ENCODE measurements at places on chromosomes 4 and X.
A peak's percentile ranks its signal among the peaks of the same experiment; 100 is the strongest.

DNA sequence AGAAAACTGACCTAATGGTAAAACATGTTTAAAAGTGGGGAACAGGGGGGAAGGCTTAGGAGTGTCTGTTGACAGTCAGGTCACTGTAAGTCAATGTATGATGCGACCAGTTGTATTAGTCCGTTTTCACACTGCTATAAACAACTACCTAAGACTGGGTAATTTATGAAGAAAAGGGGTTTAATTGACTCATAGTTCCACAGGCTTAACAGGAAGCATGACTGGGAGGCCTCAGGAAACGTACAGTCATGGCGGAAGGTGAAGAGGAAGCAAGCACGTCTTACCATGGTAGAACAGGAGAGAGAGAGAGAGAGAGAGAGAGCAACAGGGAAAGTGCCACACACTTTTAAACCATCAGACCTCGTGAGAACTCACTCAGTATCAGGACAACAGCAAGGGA is 13.0 kb upstream of the PLAC1 start:
- DNase-seq, result no peak

GRCh38 chr4:144179152-144179739 is 38.7 kb upstream of the GYPA start:
- DNase-seq, result no peak

DNA sequence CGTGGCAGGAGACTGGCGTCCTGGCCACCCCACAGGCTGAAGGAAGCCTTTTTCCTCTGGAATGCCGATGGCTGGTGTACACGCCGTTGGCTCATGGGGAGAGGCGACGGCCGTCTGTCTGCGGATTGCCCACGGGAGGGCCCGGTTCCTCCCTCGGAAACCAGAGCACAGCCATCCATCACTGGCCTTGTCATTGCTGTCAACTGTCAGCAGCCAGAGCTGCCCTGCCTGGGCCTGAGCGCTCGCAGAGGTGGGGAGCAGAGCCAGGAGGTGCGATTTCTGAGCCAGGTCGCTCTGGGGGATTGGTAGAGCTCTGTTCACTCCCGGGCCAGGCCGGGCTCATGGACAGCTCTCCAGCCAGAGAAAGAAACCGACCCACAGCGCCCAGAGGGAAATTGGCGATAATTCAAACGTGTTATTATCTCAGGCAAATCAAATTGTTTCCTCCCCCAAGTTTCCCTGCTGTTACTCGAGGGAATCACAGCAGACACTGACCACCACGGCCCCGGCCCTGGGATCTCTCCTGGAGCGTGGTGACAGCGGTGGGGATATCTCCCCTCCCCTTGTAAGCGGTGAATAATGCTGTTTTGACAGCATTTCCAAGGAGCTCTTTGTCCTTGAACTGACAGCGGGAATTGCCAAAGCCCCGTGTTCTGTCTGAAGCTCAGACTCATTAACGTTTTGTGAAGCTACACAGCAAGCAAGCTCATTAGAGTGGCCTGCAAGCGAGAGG is 220.9 kb upstream of the PSAPL1 start:
- DNase-seq, result no peak

- no peak for DNase-seq
Observed at GRCh38 chr4:77922158-77923094, 59.8 kb downstream of the MRPL1 start.

DNA sequence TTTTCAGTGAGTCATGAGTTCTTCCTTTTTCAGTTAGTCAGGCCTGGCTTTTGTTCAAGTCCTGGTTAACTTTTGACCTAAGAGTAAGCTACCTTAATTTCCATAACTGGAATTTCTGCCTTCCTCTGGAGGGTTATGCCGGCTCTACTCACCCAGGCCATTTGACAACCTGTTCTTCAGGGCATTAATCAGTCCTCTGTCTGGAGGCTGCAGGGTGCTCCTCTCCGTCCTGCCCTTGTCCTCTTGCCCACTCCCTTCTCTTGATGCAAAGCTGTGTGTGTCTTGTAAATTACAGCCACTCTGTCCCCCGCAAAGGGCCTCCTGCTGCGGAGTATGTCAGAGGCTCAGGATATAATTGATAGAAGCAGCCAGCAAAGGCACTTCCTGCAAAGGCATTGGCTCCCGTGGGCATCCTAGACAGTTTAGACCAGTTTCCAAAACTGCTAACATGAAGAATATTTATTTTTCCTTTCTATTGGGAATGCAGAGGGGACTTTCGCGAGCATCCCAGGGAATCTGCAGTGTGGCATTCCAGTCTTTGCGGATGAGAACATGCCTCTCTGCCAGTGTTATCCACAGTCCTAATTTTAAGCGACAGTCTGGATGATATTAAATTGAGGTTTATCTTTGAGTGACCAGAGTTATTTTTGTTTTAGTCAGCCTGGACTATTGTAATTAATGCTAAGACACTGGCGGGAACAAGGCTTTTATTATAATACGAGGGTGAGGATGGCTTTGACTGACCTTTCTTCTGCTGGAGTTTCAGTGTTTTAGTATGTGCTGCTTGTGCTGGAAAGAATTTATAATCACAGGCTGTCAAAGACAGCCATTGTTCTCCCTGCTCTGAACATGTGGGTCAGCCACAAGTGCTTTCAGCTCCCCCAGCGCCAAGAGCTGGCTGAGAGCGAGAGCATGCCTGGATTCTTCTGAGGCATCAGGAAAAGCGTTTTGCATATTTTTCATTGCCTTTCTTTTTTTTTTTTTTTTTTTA is 74.2 kb downstream of the LIMCH1 start:
- DNase-seq, result no peak

DNA sequence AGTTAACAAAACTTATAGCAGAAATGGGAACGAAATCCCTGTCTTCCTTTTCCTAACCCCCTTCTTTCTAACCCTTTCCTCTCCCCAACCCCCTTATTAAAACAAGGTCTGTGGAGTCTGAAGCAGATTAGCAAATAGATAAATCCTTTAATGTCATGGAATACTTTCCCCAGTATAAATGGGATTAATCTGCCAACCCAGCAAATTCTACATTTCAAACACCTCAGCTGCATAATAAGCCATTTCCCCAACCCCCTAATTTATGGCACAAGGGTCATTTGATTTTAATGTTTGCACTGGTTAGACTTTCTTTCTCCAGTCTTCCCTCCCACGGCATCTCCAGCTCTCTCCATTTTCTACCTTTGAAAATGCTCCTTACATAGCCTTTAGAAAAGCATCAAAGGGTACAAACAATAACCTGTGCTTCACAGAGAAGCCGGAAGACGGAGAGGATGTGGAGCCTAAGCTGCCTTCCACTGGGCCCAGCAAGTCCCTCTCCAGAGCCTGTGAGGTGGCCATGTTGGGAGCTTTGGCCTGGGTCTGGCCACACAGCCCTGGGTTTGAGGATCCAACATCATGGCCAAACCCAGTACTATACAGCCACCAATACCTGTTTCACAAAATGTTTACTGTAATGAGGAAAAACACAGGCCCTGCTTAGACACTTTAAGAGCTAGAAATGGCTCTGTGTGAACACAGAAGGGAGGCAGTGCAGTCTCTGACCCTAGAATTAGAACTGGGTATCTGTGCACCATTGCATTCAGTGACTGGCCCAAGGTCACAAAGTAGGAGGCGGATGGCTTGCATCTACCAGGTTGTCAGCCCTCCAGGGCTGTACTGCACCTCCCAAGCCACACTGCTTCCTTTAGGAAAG is 56.9 kb upstream of the SPRY1 start:
- DNase-seq, result no peak

- no peak for DNase-seq
Observed at GRCh38 chr4:174457468-174457867, 64.8 kb downstream of the HPGD start.

DNA sequence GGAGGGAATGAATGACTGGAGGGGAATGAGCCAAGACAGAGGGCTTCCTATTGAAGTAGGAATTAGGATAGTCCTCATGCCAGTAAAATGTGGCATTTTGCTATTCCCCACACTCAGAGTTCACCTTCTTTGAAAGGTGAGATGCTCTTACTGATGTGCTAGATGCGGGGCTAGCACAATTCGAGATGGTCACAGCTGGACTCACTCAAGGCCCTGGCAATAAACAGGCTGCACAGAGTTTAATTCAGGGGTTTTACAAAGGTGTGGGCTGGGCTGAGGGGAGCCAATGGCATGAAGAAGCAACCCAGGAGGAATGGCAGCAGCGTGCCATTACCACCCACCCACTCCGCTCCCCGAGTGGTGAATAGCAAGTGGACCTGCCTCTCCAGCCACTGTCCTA is 55.1 kb downstream of the ENPP6 start:
- no peak for DNase-seq

GRCh38 chr4:107131295-107131694 is 95.2 kb upstream of the DKK2 start:
- DNase-seq, result no peak

- no peak for DNase-seq
Observed at GRCh38 chrX:97315939-97316338, 432.2 kb downstream of the RPA4 start.

GRCh38 chr4:84673475-84674240 is 90.7 kb downstream of the CDS1 start:
- DNase-seq, result no peak

- no peak for DNase-seq
Observed at GRCh38 chr4:82784681-82785610, 13.7 kb downstream of the SCD5 start.

DNA sequence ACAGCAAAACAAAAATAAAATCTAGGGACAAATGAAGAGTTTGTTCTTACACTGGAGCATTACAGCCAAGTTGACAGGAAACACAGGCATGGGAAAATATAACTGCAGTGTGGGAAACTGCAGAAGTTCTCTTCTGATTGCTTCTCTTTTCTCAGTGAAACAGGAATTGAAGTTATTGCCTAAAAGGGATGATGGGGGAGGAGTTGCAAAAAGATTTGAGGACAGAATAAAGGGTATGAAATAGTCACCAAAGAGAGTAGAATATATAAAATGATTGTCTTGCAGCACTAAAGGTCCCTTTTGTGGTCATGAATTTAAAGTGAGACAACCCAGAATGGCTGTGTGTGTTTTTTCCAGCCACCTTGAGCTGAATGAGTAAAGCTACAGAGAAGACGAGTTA is 103.7 kb downstream of the JADE1 start:
- no peak for DNase-seq

DNA sequence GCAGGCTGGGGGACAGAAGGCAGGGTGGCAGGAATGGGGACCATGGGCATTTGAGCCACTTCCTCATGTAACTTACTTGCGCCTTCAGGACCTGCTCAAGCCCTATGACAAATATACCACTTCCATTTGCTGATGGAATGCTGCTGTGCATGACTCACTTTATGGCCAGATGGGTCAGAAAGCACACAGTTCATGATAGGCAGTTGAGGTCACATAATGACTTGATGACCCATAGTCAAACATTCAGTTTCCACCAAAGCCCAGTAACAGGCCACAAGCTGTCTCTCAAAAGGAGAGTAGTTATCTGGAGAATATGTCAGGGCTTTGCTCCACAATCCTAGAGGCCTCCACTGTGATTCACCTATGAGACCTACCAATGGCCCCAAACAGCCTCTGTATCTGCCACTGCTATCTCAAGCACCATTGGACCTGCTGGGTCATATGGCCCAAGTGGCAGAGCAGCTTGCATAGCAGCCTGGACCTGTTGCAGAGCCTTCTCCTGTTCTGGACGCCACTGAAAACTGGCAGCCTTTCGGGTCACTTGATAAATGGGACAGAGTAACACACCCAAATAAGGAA is 5.3 kb upstream of the PAPSS1 start:
- no peak for DNase-seq

DNA sequence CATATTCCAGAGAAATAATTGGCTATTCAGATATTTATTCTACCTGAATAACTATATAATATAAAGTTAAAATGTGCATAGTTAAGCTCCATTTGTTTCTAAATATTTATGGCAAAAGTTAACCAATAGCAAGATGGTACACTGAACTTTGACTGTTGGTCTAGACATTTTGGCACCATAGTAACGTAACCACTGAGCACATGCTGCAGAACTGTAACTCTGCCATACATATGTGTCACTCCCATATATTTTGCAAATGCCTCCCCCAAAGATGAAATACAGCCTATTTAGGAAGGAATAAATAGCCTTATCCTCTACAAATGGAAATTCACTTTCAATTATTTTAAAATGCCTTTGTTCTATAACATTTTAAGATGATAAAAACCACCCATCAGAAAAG is 424.9 kb downstream of the CENPC start:
- no peak for DNase-seq

DNA sequence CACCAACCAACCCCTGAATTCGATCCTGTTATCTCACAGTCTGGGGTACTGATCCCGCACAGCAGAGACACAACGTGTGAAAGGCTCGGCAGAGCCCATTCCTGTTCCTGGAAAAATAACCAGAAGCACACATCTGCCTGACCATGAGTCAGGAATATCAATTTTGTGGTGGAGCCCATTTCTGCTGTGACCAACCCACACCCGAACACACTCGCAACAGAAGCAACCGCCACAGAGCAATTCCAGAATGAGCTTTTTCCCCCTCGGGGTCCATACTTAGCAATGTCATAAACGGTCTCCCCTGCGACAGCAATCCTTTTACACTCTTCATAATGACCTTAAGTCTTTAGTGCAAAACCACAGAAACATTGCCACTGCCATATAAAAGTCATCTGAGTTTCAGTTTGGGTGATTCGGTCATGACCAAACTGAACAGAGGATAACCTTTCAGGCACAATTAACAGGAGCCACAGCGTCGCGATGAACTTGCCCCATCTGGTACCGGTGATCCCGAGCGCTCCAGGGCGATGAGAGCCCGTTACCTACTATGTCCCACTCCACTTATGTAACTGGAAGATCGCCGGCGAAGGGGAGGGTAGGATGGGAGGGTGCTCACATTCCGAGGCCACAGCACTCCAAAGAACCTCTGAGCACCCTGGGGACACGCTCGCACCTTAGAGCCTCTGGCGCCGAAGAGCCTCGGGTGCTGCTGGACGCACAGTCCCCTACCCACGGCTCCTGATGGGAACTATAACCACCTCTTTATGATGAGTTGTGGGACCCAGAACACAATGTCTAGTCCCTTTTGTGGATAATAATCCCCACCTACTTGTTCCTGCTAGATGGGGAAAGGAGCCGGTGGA is 1.1 kb downstream of the MECP2 start:
- peak; percentile 2 for DNase-seq

GRCh38 chr4:98181809-98182208 is 38.5 kb upstream of the STPG2 start:
- no peak for DNase-seq

DNA sequence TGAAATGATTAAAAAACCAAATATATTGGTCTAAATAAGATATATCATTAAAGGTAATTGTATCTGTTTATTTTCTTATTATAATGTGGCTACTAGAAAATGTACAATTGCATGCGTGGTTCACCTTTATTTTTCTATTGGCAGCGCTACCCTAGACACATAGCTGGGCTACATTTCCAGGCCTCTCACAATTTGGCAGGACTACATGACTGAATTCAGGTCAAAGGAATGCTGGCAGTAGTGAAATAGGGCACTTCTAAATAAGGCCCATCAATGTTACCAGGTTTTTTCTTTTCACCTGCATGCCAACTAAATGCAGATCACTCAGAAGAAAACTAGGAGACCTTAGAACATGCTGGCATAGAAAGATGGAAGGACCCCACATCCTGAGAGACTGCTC is 1072.9 kb upstream of the SLIT2 start:
- DNase-seq, result no peak

- no peak for DNase-seq
Observed at GRCh38 chr4:128835498-128836222, 26.2 kb downstream of the JADE1 start.

- DNase-seq, result no peak
Observed at GRCh38 chr4:100014616-100015015, 64.5 kb upstream of the H2AZ1 start.

GRCh38 chr4:73259571-73260090 is 1.0 kb upstream of the ANKRD17 start:
- DNase-seq, result no peak

Measured in stimulated activated effector memory CD8-positive, alpha-beta T cell treated with anti-CD3 and anti-CD28 coated beads, Interleukin-12 subunit alpha, Interleukin-12 subunit beta, amount 100 ng/mL, for 72 hours (primary cell).